Thoracic aorta (tissue), 2 donors: ENCODE measurements at places on chromosomes 6 and 20.

DNA sequence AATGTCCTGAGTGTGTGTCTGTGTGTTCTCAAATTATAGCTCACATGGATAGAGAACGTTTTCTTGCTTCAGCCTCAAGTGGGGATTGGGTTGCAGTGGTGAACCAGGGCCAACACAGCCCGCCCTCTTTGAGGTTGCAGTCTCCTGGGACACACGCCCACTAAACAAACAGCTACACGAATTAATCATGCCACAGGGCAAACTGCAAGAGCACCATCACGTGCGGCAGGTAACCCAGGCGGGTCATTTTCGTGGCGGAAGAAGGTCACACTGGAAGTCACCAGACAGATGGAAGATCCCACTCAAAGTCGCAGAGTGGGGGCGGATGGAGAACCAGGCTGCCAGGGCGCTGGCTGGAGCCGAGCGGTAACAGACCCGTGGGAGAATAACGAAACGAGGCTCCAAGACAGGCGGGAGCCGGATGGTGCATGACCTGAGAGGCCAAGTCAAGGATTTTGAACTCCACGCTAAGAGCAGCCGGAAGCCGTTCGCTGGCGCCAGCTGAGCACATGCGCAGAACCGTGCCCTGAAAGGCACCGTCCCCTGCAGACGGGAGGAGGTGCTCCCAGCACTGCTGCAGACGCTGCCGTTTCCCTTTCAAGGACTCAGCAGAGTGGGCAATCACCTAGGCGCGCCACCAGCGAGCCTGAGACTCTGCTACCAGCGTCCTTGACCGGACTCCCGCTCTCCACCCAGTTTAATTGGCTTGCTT lies 10.7 kb downstream of the DLL1 start:
- DNase-seq: no peak

DNA sequence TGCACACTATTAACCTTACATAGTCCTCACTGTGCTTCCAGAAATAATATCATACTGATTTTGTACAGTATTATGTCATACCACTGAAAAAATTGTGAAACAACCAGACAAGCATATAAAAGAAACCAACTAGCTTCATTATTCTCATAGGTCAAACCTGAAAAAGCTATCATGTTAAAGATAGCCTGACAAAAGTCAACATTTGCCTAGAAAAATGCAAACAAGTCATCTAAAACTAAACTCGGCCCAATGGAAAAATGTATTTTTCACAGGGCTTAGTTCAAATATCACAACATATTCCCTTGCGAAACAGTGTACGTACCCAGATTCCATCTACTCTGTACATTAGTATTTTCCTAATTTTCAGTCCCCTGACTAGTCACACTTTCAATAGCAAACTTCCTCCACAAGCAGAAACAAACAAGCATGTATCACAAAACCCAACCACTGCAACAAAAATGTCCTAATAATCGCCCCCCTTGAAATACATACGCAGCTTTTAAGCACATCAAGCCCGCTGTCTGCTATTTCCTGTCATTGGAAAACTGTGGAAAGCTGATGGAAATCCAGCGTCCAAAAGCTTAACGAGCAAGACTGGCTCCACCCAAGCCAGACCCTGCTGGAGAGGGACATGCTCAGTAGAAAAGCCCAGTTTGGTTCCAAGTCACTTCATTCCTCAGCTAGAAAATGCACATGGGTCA lies 93.1 kb downstream of the EPB41L2 start:
- no peak for DNase-seq

DNA sequence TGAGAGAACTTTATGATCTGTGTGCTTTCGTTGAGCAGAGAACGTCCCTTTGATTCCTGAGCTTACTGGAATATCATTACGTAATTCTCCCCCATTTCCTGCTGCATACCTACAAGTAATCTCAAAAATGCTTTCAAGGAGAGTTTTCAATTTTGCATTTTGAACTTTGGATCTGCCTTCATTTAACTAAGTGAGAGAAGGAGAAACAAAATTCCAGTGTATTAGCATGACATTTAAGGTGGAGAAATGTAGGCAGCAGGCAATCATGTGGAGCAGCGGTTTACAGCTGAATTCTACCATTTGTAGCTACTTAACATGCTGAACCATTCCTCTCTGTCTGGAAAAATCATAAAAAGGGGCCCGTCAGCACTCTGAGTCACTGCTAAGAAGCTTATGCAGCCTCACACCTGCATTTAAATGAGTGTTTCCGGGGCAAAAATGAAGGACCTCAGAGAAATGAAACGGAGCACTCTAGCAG lies 451.5 kb downstream of the PLCB1 start:
- no peak for DNase-seq

DNA sequence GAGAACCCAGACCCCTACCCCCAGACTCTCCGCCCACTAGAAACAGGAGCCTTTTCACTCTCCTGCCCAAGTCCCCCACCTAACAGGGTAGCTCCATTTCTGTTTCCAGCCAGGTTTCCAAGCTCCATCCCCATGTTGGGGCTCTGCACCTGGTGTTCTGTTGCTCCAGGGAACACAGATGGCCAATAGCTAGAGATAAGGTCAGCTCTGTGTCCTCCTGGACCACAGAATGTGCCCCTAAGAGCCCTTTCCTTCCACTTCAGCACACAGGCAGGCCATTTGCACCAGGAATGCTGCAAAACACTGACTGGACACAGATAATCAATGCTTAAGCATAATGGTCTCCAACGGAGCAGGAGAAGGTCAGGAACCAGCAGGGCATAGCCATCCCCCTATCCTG lies 159.4 kb downstream of the QRSL1 start:
- DNase-seq: no peak

GRCh38 chr20:20237093-20237959 lies 130.6 kb upstream of the INSM1 start:
- DNase-seq: no peak

- no peak for DNase-seq
These were observed 12.1 kb downstream of the SLC2A4RG start for GRCh38 chr20:63751471-63752271.

DNA sequence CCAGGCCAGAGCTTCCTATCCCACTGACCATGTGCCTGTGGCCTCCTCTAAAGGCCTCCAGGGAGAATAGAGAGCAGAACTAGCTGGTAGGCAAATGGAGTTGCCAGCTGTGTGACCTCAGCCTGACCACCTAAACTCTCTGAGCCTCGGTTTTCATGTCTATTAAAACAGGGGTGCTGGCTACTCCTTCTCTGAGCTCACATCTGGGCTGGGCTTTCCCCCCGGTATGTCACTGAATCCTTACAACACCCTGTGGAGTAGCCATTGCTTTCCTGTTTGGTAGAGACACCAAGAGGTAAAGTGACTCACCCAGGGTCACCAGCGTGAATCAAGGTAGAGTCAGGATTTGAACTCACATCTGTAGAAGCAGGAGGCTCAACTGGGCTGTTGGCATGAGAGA lies 132.1 kb downstream of the JPH2 start:
- DNase-seq: no peak

DNA sequence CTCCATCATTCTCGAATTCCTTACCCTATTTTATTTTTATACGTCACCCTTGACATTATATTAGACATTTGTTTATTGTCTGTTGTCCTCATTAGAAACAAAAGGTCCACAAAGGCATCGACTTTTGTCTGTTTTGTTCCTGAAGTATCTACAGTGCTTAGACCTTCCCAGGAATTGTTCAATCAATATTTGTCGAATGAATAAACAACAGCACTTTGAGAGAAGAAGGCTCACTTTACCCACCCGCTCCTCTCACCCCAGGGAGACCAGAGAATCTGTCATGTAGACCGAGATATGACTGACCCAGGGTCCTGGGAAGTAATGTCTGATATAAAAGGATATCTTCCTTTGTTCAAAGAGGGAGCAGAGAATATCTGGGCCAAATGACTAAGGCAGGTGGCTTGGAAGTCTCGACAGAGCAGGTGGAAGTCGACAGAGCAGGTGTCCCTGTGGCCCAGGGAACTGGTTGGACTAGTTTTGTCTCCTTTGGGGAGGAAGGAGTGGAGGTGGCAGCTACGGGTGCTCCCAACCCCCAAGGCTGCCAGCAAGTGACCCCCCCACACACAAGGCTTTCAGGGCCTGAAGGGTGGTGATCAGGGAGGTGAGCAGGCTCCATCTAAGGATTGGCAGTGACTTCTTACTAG lies 14.8 kb upstream of the CHMP4B start:
- no peak for DNase-seq

DNA sequence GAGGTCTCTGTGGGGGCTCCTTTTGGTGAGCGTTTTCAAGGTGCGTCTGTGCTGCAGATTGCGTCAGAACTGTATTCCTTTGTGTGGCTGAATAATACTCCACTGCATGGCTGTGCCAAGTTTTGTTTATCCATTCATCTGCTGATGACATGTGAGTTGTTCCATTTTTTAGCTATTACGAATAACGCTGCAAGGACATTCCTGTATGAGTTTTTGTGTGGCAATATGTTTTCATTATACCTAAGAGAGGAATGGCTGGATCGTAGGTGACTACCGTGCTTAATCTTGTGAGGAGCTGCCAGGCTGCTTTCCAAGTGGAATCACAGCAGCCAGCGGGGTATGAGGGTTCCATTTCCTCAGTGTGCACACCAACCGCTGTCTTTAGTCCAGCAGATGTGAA lies 1.1 kb upstream of the DACT2 start:
- DNase-seq: no peak

DNA sequence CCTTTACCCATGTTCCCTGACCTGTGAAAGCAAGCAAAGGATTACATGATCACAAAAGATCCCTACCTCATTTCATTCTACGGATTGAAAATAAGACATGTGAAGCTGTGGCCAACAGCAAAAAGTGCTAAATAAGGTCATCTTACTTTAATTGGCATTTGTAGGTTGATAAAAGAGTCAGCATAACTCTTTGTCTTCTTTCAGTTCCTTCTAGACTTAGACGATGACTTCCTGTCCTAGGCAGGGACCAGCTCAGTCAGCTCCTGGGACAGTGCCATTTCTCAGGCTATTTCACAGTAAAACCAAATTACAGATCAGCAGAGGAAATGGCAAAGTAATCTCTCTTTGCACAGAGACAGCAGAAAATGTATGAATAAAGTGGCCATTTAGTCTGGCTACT lies 480.7 kb downstream of the RFPL4B start:
- DNase-seq: no peak

DNA sequence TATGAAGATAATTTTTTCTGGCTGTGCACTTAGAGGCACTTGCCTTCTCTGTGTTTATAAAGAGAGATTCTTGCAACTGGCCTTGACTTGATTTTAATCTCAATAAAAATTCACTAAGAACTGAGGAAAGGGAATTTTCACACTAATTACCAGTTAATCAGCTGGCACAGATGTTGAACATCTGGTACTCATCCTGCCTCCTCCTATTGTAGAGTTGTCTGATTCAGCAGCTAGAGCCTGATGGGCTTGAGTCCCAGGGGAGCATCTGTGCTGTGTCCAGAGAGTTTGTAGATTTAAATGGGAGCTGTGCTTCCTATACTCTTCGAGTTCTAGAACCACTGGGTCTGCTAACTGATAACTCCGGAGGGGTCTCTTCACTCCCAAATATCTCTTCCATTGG lies 284.4 kb upstream of the RNF24 start:
- DNase-seq: no peak

DNA sequence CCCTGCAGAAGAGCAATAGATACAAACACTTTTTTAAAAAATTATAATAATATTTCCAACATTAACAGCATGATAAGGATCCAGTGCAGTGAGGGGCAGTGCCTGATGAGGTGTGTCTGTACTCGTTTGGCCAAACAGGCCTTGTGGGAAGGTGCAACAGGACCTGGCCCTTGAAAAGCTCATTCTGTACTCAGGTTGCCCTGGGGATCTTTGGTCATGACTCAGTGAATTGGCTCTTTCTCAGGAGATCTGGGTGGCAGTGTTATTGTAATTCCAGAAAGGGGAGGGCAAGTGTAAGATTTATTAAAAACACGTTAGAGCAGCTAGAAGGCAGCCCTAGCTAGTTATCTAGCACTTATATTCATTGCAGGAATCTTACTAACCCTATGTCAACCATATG lies 2.9 kb upstream of the SPINT3 start:
- no peak for DNase-seq

DNA sequence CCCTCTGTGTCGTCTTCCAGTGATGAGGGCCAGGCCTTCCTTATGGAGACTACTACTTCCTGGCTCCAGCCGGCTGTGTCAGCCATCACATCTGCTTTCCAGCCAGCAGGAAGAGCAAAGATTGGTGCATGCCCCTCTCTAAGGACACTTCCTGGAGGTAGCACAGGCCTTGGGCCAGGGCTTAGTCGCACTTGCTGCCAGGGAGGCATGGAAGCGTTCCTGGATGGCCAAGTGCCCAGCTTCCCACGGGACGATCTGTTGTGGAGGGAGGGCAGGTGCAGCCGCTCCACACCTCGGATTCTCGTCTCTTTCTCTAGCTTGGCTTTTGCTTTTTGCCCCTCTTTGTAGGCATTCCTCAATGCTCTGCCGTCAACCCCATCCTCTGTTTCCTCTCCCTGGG lies 11.9 kb downstream of the ERMARD start:
- DNase-seq: no peak

GRCh38 chr6:3724451-3725144 lies 26.9 kb downstream of the PXDC1 start:
- peak; percentile 64 for DNase-seq

DNA sequence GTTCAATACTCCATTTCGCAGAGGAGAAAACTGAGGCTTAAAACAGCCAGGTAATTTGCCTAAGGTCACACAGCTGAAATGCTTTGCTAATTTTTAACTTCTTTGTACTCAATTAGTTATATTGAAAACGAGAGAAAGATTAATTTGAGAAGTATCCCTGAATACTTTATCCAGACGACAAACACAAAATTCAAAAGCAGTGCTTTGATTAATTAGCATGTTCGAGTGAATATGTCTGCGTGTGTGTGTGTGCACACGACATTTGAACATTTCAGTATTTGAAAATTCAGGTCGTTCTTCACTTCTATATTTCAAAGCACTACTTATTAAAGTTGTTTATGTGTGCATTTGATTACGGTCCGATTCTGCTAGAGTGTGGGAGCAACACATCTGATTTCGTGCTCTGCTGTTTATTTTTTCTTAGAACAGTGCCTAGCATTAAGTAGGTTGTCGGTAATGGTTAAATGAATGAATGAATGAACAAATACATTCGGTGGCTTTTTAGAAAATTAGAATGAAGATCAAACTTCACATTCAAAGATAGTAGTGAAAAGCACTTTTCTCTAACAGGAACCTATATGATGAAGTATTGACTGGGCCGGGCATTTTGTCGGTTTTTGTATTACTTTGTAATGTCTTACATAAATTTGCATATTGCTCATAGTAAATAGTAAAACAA lies 36.9 kb upstream of the SYNCRIP start:
- DNase-seq: no peak
